Heart right ventricle (tissue), 16 donors: ENCODE measurements at places on chromosomes 6 and 20. TPM values are rescaled to one million over a fixed set of nuclear protein-coding genes. Genes with fewer than 3 reads are reported as not detected.
A peak's percentile ranks its signal among the peaks of the same experiment; 100 is the strongest.

AVP gene
- not detected for polyA plus RNA-seq

TGM3 gene
- polyA plus RNA-seq, result not detected

- DNase-seq, result no peak
Measured at GRCh38 chr6:54419885-54420284, 111.6 kb downstream of the TINAG start.

PRPH2 gene
- polyA plus RNA-seq, result 0.51 TPM

PAX1 gene
- not detected for polyA plus RNA-seq

DNA sequence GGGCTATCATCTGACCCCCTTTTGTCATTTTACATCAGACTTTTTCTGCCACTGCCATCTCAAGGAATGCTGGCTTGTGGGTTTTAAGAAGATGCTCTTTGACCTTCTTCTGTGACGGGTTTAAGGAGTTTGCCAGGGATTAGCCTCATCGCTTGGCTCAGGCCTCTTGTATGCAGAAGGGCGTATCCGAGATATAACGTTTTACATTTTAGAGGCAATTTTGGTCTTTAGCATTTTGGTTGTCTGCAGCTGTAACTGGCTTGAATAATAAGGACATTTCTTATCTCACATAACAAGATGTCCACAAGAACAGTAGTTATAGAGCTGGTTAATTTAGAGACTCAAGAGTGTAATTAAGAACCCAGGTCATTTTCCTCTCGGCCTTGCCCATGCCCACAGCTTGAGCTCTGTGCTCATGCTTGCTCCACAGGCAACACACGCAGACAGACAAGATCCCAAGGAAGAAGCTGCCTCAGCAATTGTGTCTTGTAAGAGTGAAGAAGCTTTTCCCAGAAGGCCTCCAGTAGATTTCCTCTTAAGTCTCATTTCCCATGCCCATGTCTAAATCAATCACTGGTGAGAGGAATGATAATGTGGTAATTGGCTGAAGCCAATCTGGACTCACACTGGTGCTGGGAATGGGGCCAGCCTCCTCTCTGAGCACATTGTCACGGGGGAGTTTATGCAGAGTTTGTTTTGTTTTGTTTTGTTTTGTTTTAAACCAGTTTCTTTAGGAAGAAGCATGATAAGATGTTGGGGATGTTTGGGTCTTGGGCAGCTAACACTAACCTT is 36.8 kb downstream of the PTCHD4 start:
- no peak for DNase-seq

GRCh38 chr6:6689400-6690143 is 101.1 kb downstream of the LY86 start:
- no peak for DNase-seq

- DNase-seq, result no peak
Measured at GRCh38 chr20:24833592-24833991, 115.5 kb upstream of the CST7 start.

GRCh38 chr6:106281088-106281487 is 44.5 kb downstream of the ATG5 start:
- no peak for DNase-seq

- no peak for DNase-seq
Measured at GRCh38 chr20:32396646-32397160, 38.6 kb downstream of the ASXL1 start.

BHLHE23 gene
- polyA plus RNA-seq, result not detected

GRCh38 chr6:10382322-10382721 is 32.6 kb downstream of the TFAP2A start:
- no peak for DNase-seq

- no peak for DNase-seq
Measured at GRCh38 chr6:166344240-166344639, 1.9 kb upstream of the SFT2D1 start.

PPP1R14C gene
- 22.6 TPM for polyA plus RNA-seq

LHFPL5 gene
- polyA plus RNA-seq, result not detected

- DNase-seq, result no peak
Measured at GRCh38 chr20:58995461-58996225, 11.4 kb downstream of the CTSZ start.

TEAD3 gene
- polyA plus RNA-seq, result 28.3 TPM

- DNase-seq, result no peak
Measured at GRCh38 chr6:36980876-36981619, 4.9 kb downstream of the MTCH1 start.

SRC gene
- polyA plus RNA-seq, result 4.7 TPM

PRSS16 gene
- polyA plus RNA-seq, result not detected

- DNase-seq, result no peak
Measured at GRCh38 chr6:160111806-160112205, 9.8 kb upstream of the SLC22A1 start.

DNA sequence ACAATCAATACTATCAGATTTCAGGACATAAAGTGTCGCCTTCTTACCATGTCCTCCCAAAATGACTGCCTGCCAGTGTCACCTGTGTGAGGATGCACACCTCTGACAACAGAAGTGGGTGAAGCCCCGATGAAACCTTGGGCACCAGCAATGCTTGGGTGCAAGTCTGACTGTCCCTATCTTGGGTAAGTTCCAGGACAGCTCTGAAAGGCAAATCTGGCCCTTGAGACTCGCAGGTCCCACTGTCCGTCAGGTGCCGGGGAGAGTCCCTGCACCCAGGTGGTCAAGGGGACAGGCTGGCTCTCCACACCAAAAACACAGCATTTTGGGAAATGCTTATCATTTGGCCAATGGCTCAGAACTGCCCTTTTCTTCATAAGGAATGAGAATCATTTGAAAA is 43.3 kb downstream of the EZR start:
- no peak for DNase-seq

DNA sequence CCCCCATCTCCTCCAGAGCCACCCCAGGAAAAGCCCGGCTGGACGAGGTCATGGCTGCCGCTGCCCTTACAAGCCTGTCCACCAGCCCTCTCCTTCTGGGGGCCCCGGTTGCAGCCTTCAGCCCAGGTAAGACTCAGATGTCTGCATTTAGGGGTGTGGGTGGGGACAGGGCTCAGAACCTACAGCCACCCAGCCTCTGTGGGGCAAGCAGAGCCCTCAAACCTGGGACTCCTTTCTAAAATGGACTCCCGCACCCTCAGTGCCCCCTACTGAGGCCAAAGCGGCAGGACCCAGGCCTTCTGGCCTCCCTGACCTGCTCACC is 1.7 kb downstream of the SLC2A4RG start:
- no peak for DNase-seq

HLA-DRA gene
- polyA plus RNA-seq, result 49.7 TPM

DNA sequence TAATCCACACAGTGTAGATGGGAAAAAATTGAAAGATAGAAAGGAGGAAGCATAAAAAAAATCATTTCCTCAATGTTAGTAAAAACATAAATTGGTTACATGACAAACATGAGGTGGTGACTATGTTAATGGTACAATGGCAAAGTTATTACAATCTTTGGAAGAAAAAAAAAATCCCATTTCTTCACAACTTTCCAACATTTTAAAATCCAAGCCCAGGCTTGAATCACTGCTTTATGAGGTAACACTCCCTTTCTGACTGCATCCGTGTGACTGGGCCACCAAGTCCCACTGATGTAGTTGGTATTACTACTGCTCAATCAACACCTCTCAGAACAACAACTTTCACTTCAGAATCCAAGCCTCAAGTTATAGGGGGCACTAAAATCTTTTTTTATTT is 160.4 kb downstream of the BTBD9 start:
- DNase-seq, result no peak

ANGPT4 gene
- polyA plus RNA-seq, result 0.37 TPM

- DNase-seq, result no peak
Measured at GRCh38 chr6:42509256-42509655, 54.6 kb upstream of the UBR2 start.

PDYN gene
- not detected for polyA plus RNA-seq

DNA sequence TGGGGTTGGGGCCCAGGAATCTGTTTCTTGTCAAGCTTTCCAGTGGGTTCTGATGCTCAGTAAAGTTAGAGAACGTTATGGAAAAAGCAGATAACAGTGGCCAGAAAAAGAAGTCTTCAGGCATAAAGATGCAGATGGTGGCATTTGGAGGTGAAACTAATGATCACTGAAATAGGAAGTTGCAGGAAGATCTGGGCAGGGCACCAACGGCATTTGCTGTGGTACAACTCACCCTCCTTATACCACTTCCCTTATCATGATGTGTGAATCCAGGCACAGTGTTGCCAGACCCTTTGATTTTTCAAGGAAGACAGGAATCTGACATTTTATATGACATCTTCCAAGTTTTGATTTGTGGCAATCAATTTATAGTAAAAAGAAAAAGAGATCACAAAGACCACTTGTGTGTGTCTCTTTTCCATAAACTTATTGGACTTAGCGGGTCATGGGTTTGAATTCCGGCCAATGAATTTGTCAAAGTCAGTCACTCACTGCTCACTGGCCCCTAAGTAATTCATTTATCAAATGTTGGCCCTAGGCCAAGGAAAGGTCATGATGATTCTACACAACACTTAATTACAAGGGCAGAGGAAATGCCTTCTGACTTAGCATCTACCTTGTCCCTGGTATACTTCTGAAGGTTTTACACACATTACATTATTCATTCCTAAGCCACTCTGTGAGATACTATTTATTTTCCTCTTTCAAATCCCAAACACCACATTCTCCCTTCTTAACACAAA is 37.6 kb downstream of the LAMP5 start:
- no peak for DNase-seq

- DNase-seq, result no peak
Measured at GRCh38 chr20:19449051-19449450, 236.6 kb downstream of the SLC24A3 start.

DNA sequence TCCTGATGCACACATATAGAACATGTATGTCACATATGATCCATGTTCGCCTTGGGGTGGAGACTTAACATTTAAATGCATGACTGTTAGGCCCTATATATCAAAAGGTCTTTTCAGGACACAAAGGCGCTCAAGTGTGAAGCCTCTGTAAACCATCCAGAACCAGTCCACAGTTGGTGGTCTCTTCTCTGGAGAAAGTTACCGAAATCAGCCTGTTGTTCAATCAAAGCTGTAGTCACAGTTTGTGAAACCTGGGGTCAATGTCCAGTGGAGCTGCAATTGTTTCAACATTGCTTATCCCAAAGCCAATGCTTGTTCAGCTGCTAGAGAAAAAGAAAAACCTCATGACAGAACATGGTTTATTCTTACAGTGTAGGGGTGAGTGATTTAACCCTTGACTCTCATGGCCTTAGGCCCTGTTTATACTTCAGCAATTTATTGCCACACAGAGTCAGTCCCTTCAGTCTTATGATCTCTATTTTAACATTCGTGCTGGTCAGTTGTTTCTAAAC is 193.6 kb upstream of the CST7 start:
- DNase-seq, result no peak

- DNase-seq, result no peak
Measured at GRCh38 chr6:166999884-167000253, 672 bp downstream of the CEP43 start.

WFDC12 gene
- not detected for polyA plus RNA-seq

- DNase-seq, result no peak
Measured at GRCh38 chr6:139710556-139710955, 336.1 kb upstream of the CITED2 start.

KCNQ2 gene
- not detected for polyA plus RNA-seq

- DNase-seq, result no peak
Measured at GRCh38 chr6:21201637-21202350, 391.8 kb upstream of the SOX4 start.

PGC gene
- polyA plus RNA-seq, result 0.58 TPM

- no peak for DNase-seq
Measured at GRCh38 chr6:144394210-144394609, 109.1 kb downstream of the UTRN start.

- DNase-seq, result peak; percentile 58
Measured at GRCh38 chr20:3679749-3680700, 1.8 kb downstream of the ADAM33 start.

DNA sequence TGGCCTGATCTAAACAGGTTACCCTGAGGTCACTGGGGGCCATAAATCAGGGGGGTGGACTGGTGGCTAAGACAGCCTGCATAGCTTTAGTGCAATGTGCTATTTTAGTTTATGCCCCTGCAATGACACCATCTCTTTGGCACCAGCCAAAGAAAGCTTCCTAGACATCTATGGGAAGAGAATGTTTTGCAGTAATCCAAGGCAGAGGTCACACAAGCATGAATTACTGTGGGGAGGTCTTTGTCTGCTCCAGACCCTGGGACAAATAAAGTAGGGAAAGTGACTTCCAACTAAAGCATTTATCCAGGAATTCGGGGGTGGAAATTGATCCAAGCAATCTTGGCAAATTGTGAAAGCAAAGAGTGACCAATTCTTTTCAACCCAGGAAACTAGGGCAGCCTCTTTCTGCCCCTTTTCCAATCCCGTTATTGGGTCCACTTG is 5.3 kb downstream of the RIPOR2 start:
- DNase-seq, result no peak

NMBR gene
- not detected for polyA plus RNA-seq

GRCh38 chr6:148591656-148592055 is 155.2 kb upstream of the UST start:
- no peak for DNase-seq

- no peak for DNase-seq
Measured at GRCh38 chr20:8089668-8090067, 42.4 kb upstream of the PLCB1 start.

KCNG1 gene
- polyA plus RNA-seq, result not detected

CCN2 gene
- polyA plus RNA-seq, result 71.3 TPM

- no peak for DNase-seq
Measured at GRCh38 chr6:108805611-108806167, 42.5 kb upstream of the ARMC2 start.

DNA sequence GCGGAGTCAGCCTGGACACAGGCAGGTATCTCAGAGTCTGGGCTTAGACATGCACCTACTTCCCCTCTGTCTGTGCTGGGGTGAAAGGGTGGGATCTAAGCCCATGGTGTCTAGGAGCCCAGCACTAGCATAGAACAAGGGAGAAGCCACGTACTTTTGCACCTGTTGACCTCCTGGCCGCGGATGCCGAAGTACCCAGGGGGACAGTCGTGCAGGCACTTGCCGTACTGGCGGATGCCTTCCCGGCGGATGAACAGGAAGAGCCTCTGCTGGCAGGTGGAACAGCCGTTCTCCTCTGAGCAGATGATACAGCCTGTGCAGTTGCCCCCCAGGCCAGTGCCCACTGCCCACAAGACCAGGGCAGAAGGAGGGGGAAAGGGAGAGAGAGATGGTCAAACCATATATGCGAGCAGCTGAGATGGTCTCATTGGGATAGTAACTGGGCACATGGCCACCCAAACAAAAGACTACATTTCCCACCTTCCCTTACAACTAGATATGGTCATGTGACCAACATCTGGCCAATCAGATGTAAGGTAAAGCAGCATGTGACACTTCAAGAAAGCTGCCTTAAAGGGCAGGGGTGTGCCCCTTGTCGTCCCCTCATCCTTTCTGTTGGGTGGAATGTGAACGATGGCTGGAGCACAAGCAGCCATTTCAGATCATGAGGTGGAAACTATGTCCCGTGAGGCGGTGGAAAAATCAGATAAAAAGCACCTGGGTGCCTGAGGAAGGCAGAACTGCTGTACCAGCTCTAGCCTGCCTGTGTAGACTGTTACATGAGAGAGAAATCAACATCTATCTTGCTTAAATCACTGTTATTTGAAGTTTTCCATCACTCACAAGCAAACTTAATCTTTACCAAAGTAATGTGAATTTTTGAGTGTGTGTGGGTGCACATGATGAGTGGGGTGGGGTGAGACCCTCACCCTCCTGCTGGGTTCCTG is 34.0 kb downstream of the RSPO4 start:
- DNase-seq, result no peak

TMEM217 gene
- 0.29 TPM for polyA plus RNA-seq

BEND6 gene
- polyA plus RNA-seq, result 0.09 TPM
